Suppressor macrophage (primary cell): ENCODE measurements at places on chromosomes 4 and X.

GRCh38 chrX:103687696-103688201, 1.2 kb upstream of the MORF4L2 start:
- peak; percentile 72 for DNase-seq

DNA sequence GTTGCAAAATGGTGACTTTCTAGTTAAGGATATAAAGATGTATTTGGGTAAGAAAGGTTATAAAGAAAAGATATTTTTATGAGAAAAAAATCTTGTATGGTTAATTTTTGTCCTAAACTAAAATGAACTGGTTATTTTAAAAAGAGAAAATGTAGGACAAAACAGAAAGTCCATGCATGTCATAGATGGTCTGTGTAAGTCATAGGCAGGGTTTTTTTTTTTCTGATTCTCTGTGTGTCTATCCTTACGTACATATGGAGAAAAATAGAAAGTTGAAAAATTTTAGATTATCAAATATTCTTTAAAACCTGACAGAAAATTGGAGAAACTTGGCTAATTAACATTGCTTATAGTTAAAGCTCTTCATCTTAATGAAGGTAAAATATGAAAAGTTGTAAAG, 493.4 kb downstream of the IQCM start:
- DNase-seq, result no peak

DNA sequence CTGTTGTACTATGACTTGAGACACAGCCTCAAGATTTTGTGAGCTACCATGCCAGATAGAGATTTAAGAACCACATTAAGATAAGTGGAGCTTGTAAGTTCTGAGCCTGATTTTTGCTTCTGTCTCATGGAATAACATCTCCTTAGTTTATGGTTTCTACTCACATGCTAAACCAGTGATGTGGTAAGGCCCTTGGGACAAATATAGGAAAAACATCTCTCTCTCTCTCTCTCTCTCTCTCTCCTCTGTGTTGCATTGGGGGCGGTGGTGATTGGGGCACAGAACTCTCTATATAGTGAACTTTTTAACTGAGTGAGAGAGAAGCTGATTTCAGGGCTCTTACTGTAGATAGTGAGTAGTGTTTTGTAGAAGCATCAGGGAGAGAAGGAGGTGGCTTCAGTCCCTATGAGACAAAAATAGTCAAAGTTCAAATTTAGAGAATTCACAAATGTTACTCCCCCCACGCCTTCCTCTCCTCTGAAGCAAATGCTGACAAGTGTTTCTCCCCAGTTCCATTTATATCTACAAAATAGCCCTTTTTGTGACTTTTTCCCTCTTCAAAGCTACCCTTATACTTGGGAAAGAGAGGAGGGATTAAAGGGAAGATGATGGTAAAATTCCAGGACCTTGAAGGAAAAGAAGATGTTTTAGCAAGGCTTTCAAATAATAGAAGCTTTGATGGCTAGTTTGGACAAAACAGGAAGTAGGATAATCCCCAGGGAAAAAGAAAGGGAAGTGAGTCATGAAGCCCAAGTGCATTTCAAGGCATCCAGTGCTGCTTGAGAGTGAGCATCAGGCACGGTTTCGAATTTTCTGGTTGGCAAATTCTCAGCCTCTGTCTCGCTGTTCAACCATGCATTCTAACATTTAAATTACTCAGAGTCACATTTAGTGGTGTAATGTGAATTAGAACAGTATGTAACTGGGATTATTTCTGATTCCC, 134.3 kb upstream of the AP1S2 start:
- peak; percentile 80 for DNase-seq

DNA sequence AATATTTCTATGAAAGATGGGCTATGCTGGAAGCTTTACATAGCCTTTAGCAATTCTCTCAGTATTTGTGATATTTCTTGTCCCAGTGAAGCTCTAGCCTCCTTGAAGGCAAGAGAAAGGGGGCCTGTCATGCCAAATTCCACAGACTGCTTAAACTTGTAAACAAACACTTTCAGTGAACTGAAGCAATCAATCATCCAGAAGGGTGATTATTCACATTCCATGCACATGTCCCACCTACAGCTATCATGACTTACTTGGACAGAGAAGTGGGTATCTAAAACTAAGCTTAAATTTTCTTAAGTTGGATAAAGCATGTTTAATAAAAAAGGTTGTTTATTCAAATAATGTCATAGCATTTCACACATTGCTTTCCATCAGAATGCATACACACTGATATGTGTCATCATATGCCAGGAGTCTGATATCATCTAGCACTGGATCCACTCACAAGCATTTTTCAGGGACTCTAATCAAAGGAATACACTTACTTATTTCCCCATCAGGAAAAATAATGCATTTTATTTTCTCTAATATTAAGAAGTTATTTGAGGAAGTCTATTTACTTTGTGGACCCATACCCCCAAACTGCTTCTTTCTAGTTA, 1.2 kb upstream of the FSTL5 start:
- DNase-seq, result no peak
